ENCODE measurements at places on chromosomes 1 and 21. TPM values are rescaled to one million over a fixed set of nuclear protein-coding genes. Genes with fewer than 3 reads are reported as not detected.

GRCh38 chr1:244350027-244350426 lies 101.7 kb downstream of the ADSS2 start:
- no peak for DNase-seq

GRCh38 chr1:208524925-208525324 lies 280.7 kb upstream of the PLXNA2 start:
- no peak for DNase-seq

DNA sequence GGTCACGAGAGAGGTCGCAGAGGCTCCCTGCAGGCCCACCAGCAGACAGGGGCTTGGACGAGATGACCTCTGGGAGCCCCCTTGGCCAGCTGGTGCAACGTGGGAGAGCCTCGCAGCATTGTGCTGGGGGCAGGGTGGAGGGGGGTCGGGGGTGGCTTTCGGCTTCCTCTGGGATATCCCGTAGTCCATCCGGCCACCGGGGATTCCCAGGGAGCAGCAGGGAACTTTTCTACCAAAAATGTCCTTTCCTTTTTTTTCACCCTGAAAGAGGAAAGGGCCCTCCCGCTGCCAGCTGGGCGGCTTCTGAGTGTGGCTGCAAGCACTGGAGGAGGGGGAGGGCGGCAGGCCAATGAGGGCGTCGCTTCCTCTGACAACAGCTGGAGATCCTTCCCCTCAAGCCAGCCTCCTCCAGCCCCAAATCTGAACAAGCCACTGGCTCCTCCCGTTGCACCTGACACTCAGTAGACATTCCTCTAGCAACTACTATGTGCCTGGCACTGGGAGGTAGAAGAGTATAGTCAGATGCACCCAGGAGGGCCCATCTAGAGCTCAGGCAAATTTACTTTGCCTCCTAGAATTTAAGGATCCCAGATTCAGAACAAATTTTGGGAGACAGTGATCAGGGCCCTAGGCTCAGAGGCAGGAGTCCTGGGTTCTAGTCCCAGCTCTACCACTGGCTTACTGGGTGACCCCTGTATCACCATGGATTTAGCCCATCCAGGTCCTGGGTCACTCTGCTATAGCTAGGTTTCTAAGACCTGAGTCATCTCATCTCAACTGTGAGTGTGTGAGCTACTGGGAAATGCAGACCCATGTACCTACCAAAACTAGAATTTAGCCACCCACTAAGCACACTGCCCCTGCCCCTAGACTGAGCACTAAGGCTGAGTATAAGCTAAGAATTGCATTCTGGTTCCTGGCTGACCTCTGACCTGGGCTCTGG lies 2.7 kb downstream of the MOB3C start:
- no peak for DNase-seq

DNA sequence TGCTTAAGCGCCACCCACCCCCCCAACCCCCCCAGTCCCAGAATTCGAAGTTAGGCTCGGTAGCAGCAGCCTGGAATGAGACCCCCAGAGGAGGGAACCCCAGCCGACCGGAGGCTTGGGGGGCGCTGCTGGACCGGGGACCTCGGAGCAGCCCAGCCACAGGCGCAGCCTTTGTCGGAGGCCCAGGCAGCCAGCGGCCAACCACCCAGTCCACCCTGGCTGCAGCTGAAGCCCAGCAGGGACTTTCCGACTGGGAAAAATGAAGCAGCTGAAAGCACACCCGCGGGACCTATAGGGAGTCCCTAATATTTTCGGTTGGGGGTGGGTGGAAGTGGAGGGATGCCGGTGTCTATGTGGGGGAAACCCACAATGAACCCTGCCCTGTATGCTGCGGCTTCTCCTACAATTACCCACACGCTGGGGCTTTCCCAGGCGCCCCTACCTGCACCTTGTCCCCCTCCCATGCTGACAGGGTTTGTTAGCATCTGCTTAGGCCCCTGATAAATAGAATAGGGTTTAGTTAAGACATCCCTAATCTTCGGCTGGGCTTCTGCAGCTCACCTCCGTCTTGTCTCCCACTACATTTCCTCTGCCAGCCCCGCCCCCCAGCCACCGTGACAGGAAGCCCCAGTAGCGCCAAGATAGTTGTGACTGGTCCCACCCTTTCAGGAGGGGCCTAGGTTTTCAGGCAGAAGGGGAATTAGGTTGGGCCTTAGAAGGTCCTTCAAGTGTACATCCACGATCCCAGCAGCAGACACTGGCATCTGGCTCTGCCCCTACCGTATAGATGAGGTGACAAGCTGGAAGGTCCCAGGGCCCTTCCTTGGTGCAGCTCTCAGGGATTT lies 838 bp downstream of the CCDC28B start:
- no peak for DNase-seq

- peak; percentile 67 for DNase-seq
These were observed 18.3 kb upstream of the CAPN8 start for GRCh38 chr1:223683586-223684487.

S100A7A gene
- not detected for total RNA-seq

GRCh38 chr21:26281506-26281905 lies 110.9 kb upstream of the APP start:
- DNase-seq, result no peak

All from Panc1 (cell line).